ENCODE measurements at places on chromosomes 5 and 9.

DNA sequence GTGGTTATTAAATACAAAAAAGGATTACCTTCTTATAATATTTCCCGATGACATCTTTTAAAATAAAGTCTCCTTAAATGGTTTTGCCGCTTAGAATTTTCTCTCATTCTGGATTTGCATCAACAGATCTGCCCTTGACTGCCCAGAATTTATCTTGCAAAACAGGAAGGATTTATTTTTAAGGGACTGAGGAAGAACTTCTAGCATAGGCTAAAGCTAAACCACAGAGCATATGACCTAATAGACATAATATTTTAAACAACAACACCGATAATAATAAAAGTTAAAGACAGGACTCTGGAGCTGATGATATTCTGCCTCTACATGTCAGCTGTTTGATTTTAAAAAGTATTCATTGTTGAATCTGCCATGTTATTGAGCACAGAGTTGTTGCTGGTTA is 145.3 kb upstream of the ADCY2 start:
- no peak for DNase-seq

DNA sequence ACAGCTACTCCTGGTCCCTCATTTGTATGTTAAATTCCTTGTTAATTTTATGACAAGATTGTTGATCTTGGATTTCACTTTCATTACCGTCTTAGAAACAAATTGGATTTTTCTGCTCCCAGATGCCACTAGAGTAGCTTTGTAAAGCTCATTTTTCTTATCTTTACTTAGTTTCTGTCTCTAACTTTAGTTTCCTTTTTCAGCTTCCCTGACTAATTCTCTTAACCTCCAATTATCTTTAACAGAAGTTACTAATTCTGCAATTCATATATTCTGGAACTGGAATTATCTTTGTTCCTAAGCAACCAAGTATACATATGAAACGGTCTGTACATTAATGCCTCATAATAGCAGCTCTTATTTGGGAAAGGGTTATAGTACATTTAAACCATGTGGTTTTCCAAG is 16.7 kb downstream of the ITGA1 start:
- DNase-seq, result no peak

DNA sequence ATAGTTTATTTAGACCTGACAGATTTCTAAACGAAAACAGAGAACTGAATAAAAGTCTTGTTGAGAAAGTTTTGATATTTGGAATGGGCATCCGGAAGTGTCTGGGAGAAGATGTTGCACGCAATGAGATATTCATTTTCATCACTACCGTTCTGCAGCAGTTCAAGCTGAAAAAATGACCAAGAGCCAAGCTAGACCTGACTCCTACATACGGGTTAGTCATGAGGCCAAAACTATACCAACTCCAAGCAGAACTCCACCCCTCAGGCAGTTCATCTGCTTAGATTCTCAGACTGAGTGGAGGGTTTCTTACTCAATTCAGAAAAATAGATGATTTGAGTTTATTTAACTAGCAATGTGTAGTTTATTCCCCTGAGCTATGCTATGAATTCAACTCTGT is 95.4 kb upstream of the ANXA1 start:
- no peak for DNase-seq

DNA sequence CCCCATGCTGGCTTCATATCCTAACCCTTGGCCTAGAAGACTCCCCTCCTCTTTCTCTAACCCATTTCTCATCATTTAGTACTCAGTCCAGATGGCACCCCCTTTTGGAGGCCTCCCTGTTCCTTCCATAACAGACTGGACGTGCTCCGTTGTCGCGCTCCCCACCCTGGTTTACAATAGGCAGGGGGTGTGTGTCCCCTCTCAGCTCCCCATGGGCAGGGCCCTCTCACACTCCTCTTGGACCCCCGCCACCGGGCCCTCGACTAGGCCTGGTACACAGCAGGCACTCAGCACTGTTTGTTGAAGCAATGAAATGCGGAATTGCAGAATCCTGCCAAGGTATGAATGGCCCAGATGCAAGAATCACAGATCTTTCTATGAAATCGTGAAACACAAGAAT is 227.4 kb downstream of the FSTL4 start:
- DNase-seq, result no peak

DNA sequence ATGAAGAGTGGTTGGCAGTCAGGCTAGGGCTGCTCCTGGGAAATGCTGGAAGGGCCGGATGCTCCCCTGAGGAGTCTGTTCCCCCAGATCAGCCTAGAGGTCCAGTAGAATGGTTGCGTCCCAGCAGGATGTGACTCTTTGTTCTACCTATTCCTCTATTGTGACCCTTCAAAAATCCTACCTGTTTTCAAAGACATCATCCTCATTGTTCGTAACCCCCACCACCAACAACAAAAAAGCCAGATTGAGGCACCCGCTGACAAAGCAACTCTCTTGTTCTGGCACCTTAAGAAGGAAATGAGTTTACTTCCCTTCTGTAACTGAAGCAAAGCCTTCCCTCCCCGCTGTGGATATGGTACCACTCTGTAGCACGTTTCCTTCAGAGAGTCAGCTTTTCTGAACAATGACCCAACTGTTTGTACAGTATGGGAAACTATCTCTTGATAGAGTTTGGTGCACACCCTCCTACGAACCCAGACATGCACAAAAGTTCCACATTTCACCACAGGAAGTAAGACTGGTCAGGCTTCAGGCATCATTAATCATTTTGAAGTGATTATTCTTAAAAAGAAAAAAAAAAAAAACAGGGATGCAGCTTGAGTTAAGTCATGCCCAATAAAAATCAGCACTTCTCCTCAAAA is 207.2 kb downstream of the ENC1 start:
- no peak for DNase-seq

DNA sequence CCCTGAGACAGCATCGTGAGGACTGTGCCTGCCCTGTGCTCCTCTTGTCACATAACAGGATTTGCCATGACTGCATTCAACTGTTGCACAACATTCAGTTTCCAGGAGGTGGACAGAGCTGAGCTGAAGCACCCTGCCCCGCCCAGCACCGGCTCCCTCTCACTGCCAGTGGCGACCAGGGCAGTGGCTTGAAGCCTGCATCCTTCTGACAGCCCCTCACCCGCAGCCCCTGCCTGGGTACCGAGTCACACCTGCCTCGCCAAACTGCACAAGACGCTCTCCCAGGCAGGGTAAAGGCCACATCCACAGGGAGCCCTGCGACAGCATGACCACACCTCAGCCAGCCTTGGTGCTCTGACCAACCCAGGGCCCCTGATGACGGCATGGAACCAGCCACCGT is 59.9 kb upstream of the ZNF354A start:
- DNase-seq, result no peak

- no peak for DNase-seq
These were observed 85.0 kb downstream of the SEMA4D start for GRCh38 chr9:89412951-89413350.

- no peak for DNase-seq
These were observed 142.3 kb upstream of the FSTL4 start for GRCh38 chr5:133754575-133755169.

DNA sequence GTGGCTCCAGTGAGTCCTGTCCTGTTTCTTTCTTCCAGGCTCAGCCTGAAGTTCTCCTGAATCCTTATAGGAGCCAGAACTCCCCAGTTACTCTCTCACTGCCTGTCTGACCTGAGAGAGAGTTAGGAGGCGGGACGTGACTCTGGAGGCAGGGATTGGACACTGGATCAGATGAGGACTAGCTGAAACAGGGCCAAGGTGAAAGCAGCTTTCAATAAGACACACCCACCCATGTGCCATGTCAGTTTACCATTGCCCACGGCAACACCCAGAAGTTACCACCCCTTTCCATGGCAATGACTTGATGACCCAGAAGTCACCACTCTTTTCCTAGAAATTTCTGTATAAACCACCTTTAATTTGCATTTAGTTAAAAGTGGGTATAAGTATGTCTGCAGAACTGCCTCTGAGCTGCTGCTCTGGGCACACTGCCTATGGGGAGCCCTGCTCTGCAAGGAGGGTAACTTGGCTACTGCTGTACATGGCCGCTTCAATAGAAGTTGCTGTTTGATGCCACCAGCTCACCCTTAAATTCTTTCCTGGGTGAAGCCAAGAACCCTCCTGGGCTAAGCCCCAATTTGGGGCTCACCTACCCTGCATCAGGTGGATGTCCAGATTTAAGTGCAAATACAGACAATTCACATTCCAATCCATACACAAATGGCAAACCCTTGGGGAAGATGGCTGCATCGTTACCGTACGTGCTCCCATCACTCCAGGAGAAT is 13.7 kb downstream of the FCN2 start:
- no peak for DNase-seq

DNA sequence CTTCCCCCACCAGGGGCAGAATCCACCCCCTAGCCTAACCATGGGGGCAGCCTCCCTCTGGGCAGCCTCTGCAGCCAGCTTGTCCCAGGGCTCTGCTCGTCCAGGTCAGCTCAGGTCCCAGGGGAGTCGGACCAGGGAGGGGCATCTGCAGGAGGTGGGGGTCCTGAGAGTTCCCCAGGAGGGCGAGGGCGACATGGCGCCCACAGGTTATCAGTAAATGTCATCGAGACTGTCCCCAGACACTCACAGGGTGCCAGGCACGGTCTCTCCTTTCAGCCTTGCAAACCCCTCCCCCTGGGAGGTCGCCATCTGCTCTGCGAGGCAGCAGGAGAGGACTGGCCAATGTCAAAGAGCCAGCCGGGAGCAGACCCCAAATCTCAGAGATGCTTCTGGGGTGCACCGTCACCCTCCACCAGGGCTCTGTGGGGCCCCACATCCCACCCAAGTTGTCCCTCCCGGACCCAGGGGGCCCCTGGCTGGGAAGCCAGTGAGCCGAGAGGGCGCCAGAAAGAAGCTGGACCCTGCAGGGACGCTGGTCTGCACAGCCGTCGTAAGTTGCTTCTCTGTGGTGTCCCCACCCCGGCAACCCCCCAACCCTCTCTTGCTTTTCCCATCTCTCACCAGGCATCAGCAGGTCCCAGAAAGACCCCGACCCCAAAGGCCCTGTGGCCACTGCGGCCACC is 69.3 kb downstream of the NTNG2 start:
- DNase-seq, result no peak

- peak; percentile 36 for DNase-seq
These were observed 118.0 kb downstream of the ESM1 start for GRCh38 chr5:54867310-54867944.

- no peak for DNase-seq
These were observed 465.2 kb downstream of the LRRC70 start for GRCh38 chr5:63043792-63044191.

GRCh38 chr5:995318-995717 is 13.3 kb upstream of the NKD2 start:
- DNase-seq, result no peak

DNA sequence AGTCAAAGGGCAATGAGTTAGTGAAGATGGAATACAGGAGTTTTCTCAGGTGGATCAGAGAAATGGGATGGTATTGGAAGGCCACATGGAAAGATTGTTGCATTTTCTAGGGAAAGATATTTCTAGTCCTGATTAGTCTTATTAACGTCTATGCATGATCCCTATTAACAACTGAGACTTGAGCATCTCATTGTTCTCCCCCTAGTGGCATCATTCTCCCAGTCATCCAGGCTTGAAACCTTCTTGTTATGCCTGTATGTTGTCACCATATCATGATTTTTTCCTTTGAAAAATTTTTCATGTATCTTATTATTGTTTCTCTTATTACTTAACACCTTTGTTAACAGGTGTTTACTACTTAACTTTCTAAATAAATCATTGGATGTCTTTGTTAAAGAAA is 34.4 kb downstream of the KIF2A start:
- DNase-seq, result no peak

- DNase-seq, result no peak
These were observed 595 bp upstream of the BTNL9 start for GRCh38 chr5:181039471-181039870.

DNA sequence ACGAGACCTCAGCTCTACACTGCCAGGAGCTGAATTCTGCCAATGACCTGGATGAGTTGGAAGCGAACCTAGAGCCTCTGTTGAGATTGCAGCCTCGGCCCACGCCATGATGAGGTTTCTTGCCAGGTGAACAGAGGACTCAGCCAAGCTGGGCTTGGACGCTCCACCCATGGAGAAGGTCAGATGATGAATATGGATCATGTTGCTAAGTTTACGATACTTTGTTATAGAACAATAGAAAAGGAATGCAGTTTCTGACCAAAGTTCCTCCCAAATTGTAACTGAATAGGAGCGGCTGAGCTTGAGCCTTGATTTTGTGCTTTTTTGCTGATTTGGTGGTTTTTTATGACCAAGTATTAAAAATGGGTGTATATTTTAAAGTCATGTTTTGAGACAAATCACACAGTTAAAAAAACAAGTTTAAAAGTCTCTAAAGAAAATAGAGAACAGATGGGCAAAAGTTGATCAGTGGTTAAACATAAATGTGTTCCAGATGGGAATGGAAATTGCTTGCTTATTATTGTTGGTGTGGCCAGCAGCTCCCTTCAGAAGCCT is 32.9 kb downstream of the ROPN1L start:
- no peak for DNase-seq

GRCh38 chr9:122031776-122032175 is 61.3 kb downstream of the TTLL11 start:
- DNase-seq, result no peak

GRCh38 chr9:78314953-78315870 is 18.3 kb downstream of the PSAT1 start:
- DNase-seq, result no peak

GRCh38 chr5:132313366-132313765 is 19.2 kb downstream of the SLC22A4 start:
- no peak for DNase-seq

GRCh38 chr9:76591256-76591950 is 132.4 kb downstream of the GCNT1 start:
- no peak for DNase-seq

DNA sequence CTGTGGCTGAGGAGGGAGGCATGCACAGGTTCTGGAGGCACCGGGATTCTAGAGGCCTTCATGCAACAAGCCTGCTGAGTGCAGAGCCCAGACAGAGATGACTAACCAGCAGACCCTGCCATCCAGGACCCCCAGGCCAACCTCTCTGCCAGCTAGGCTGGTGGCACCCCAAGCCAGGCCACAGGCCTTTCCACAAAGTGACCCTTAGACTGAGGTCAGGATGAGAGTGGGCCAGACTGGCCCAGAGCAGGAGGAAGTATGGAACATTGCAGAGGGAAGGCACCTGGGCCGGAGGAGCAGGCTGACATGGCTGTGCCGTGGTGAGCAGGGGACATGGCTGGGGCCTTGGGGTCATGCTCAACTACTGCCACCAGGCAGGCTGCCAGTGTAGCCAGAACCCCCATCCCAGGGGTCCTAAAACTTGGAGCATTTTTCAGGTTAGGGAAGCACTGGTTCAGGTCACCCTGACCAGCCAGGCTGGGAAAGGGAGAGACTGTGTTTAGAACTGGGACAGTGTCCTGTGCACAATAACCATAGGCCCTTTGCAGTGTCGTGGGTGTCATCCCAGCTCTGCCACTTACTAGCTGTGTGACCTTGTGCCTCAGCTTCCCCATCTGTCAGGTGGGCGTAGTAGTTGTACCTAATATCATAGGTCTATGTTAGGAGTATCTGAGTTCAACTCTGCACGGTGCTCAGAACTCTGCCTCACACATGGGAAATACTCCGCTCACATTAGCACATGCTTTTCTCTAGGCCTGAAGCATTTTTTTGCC is 17.3 kb downstream of the TCF7 start:
- no peak for DNase-seq

DNA sequence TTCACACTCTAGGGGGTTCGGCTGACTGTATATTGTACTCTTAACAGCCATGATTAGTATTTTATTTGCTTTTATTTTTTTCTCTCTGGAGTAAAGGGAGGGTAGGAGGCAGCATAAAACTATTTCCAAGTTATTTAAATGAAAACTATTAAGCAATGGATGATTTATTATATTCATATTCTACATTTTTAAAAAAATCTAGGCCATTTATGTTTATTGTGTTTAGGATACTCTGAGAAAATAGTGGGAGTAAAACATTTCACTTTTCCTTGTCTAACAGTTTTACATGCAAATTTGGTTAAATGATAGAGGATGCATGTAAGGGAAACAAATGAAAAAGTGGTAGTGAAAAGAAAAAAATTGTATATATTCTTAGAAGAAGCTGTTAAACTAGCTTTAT is 276.3 kb downstream of the GAS1 start:
- DNase-seq, result no peak

Data from 8988T (cell line).